ENCODE measurements at places on chromosomes 1 and 21.

- peaks cover 6% of the 10 kb centered on the region for H3K4me1 ChIP-seq
- no peak overlapping the region for H3K4me3 ChIP-seq
- DNase-seq: no peak
- no peaks in the 10 kb centered on the region for H3K36me3 ChIP-seq
- no peak overlapping the region for H3K27ac ChIP-seq
Observed at GRCh38 chr1:117592155-117592554, 13.7 kb upstream of the TENT5C start.

- no peaks in the 10 kb centered on the region for H3K27me3 ChIP-seq
- no peak overlapping the region for H3K27ac ChIP-seq
- H3K36me3 ChIP-seq: no peaks in the 10 kb centered on the region
- H3K4me3 ChIP-seq: no peak overlapping the region
- DNase-seq: peak; percentile 75
Observed at GRCh38 chr1:227899820-227900449, 47.8 kb downstream of the WNT9A start.

GRCh38 chr1:36109041-36109679 lies 15.9 kb downstream of the COL8A2 start:
- H3K4me3 ChIP-seq: no peak overlapping the region
- peak overlapping the region; percentile 96 for H3K27ac ChIP-seq
- H3K4me1 ChIP-seq: peaks cover 39% of the 10 kb centered on the region
- H3K27me3 ChIP-seq: no peaks in the 10 kb centered on the region
- H3K36me3 ChIP-seq: no peaks in the 10 kb centered on the region

DNA sequence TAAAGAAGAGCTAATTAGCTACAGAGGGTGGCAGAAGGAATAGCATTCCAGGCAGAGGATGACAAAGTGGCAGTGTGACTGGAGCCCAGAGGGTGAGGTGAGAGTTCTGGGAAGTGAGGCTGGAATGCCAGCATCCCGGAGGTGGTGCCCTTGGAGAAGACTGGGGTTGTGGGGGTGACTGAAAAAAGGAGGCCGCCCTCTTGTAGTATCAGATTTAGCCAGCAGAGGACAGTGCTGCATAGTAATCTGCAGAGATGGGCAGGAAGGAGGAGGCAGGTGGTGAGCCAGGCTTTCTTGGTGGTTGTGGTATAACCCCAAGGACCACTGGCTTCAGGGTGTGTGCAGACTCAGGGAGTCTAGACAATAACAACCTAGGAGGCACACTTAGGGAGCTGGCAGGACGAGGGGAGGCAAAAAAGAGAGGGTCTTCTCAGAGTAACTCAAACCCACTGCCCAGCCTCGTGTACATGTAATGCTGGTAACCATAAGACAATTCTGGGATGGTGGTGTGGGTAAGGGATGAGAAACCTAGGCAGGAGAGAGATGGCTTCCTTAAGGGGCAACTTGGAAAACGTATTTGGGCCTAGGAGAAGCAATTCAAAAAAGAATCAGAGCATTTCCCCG lies 30.5 kb downstream of the MROH7 start:
- H3K4me3 ChIP-seq: no peak overlapping the region
- no peaks in the 10 kb centered on the region for H3K4me1 ChIP-seq
- no peak for DNase-seq
- peaks cover 6% of the 10 kb centered on the region for H3K27me3 ChIP-seq
- H3K36me3 ChIP-seq: no peaks in the 10 kb centered on the region
- H3K27ac ChIP-seq: no peak overlapping the region

DNA sequence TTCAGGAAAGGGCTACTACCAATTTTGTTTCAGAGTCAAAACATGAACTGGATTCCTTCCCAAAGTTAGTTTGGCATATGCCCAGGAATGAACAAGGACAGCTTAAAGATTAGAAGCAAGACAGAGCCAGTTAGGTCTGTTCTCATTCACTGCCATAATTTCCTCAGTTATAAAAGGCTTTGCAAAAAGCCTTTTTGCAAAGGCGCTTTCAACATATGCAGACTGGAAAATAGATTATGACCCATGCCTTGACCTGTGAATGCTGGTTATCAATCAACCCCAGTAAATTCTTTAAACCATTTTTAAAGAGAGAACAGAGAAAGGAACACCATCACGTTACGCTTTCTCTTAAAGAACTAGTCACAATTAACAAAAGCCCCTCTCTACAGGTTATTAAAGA lies 1.7 kb upstream of the FRRS1 start:
- H3K27me3 ChIP-seq: peaks cover 2% of the 10 kb centered on the region
- DNase-seq: no peak
- no peak overlapping the region for H3K4me3 ChIP-seq
- H3K27ac ChIP-seq: no peak overlapping the region
- no peaks in the 10 kb centered on the region for H3K36me3 ChIP-seq
- peaks cover 13% of the 10 kb centered on the region for H3K4me1 ChIP-seq

DNA sequence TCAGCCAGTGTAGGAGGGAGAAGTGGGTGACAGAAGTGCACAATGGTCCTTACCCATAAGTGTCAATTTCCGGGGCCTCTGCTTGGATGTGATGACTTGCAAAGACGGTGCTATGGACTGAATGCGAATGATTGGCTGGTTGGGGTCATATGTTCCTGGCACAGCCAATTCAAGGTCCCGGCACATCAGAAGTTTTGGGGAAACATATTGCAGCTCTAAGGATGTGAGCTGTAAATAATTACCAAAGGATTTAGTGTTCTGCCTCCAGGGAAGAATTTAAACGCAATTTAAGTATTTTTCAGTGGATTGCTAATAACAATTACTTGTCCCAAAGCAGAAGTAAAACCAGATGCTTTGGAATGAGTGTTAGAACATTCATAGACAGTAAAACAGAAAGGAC lies 26.9 kb upstream of the EXOSC10 start:
- H3K4me3 ChIP-seq: no peak overlapping the region
- H3K36me3 ChIP-seq: peaks cover 42% of the 10 kb centered on the region
- no peaks in the 10 kb centered on the region for H3K27me3 ChIP-seq
- H3K4me1 ChIP-seq: no peaks in the 10 kb centered on the region
- H3K27ac ChIP-seq: no peak overlapping the region

DNA sequence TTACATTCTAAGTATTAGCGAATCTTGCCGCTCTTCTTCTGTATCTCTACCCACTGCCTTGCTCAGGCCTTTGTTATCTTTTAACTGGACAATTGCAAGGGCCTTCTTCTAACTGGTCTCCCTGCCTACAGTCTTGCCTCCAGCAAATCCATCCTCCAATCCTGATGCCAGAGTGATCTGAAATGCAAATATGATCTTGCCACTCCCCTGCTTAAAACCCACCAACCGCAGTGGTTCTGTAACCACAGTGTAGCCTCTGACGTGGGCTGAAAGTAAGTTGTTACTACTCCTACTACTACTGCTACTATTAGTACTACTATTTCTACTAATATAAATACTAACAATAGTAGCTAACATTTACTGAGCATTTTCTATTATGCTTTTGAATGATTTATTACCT lies 12.4 kb downstream of the MOV10 start:
- peaks cover 11% of the 10 kb centered on the region for H3K36me3 ChIP-seq
- no peak for DNase-seq
- H3K4me3 ChIP-seq: no peak overlapping the region
- H3K27ac ChIP-seq: no peak overlapping the region

- no peak overlapping the region for H3K4me3 ChIP-seq
- no peaks in the 10 kb centered on the region for H3K4me1 ChIP-seq
- H3K27ac ChIP-seq: no peak overlapping the region
- peaks cover 20% of the 10 kb centered on the region for H3K27me3 ChIP-seq
Observed at GRCh38 chr1:69587391-69587790, 19.7 kb downstream of the LRRC7 start.

- no peaks in the 10 kb centered on the region for H3K36me3 ChIP-seq
- H3K4me1 ChIP-seq: no peaks in the 10 kb centered on the region
- H3K27me3 ChIP-seq: peaks cover 13% of the 10 kb centered on the region
Observed at GRCh38 chr1:160747717-160748116, 8.7 kb downstream of the SLAMF7 start.

GRCh38 chr1:27047914-27048313 lies 35.3 kb upstream of the TENT5B start:
- H3K27me3 ChIP-seq: no peaks in the 10 kb centered on the region
- DNase-seq: no peak
- no peaks in the 10 kb centered on the region for H3K36me3 ChIP-seq
- H3K4me1 ChIP-seq: peaks cover 6% of the 10 kb centered on the region
- H3K4me3 ChIP-seq: no peak overlapping the region
- no peak overlapping the region for H3K27ac ChIP-seq

- no peak overlapping the region for H3K4me3 ChIP-seq
- H3K27me3 ChIP-seq: peaks cover 5% of the 10 kb centered on the region
- no peak for DNase-seq
- H3K4me1 ChIP-seq: peaks cover 8% of the 10 kb centered on the region
Observed at GRCh38 chr21:38858026-38858811, 52.5 kb downstream of the ETS2 start.

- no peaks in the 10 kb centered on the region for H3K36me3 ChIP-seq
- peak overlapping the region; percentile 97 for H3K27ac ChIP-seq
- peaks cover 20% of the 10 kb centered on the region for H3K4me1 ChIP-seq
- peak overlapping the region; percentile 84 for H3K4me3 ChIP-seq
Observed at GRCh38 chr1:111739925-111740765, 950 bp upstream of the INKA2 start.

DNA sequence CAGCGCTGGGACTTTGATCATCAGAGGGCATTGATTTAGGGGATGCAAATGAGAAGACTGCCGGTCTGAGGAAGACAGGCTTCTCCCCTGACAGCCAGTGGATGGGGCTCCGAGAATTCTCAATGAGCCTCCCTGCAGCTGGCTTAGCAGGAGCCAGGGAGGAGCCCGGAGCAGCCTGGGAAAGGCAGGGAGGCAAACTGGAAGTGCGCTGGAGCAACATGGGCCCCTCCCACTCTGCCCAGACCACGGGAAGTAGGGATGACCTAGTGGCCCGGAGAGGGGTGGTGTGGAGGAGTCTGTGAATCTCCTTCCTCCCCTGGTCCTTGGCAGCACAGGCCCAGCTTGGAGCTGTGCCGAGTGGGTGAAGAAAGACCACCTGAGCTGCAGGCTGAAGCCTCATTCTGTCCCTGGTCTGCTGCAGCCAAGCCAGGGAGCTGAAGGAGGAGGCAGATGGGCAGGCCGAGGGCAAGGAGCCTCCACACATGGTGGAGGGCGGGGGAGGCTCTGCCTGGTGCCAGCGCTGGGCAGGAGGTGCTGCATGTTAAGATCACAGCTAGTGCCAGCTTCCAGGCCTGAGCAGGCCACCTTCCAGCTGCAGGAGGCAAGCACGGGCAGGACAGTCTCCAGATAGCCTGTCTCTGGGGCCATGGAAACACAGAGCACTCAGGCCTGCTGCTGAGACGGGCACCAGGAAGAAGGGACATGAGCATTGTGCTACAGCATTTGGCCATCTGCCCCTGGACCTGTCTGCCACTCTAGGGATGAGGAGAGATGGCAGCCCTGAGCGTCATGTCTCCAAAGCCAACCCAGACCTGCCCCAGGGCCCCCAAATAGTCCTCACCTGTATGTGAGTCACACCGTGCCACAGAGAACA lies 12.2 kb upstream of the CLSTN1 start:
- H3K4me1 ChIP-seq: peaks cover 9% of the 10 kb centered on the region
- no peaks in the 10 kb centered on the region for H3K36me3 ChIP-seq
- no peak overlapping the region for H3K27ac ChIP-seq
- peak; percentile 82 for DNase-seq
- no peak overlapping the region for H3K4me3 ChIP-seq

DNA sequence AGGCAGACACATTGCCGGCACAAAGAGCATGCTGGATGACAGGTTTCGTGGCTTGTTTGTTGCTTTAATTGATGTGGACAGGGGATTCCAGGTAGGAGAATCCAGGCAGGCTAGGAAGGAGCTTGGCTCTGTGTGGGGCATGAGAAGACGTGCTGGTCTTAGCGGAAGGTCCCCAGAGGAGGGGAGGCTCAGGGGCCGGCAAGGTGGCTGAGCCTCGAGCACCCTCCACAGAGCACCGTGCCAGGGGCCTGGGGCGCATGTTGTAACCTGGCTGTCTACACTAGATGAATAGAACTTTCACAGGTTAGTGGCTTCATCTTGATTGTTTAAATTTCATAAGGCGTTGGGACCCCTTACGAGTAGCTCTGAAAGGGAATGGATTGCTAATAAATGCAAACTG lies 223.1 kb downstream of the CAMTA1 start:
- peaks cover 44% of the 10 kb centered on the region for H3K27me3 ChIP-seq
- H3K4me1 ChIP-seq: no peaks in the 10 kb centered on the region
- H3K36me3 ChIP-seq: no peaks in the 10 kb centered on the region

DNA sequence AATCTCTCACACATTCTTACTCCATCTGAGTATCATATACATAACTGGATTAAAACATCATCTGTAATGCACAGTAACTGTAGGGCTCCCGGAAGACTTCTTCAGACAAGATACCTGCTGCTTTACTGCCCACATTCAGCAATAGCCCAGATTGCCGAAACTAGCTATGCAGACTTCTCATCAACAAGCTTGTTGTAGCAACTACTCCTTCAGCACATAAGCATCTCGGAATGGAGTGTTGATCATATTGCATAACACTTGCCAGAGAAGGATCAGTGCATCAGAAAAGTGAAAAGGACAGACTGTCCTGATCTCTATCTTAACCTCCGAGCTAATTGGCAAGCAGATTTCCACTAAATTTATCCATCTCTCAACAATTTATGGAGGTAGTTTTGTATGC lies 354.6 kb upstream of the C1orf87 start:
- no peak overlapping the region for H3K27ac ChIP-seq
- no peak for DNase-seq
- H3K27me3 ChIP-seq: no peaks in the 10 kb centered on the region
- H3K4me3 ChIP-seq: no peak overlapping the region
- no peaks in the 10 kb centered on the region for H3K36me3 ChIP-seq

DNA sequence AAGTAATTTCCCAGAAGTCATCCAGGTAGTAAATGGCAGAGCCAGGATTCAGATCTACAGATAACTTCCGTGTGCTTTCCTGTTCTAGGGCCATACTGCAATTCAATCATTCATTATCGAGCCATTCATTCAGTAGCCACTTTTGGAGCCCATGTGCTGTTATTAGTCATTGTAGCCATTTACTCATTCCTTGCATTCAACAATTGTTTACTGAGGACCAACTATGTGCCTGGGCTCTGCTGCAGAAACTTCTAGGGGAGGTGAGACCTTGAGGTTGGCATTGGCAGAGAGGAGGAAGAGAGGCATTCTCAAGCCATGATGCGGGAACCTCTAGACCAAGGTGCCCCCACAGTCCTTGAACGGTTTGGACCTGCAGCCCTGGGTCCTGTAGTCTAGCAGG lies 27.9 kb downstream of the EPHB2 start:
- peaks cover 59% of the 10 kb centered on the region for H3K4me1 ChIP-seq
- DNase-seq: no peak
- H3K27ac ChIP-seq: peak overlapping the region; percentile 27
- no peaks in the 10 kb centered on the region for H3K36me3 ChIP-seq

Measured in chondrocyte (in vitro differentiated cells).